ENCODE measurements at places on chromosomes 7 and 10. TPM values are rescaled to one million over a fixed set of nuclear protein-coding genes. Genes with fewer than 3 reads are reported as not detected.
A peak's percentile ranks its signal among the peaks of the same experiment; 100 is the strongest.

The GPR146 gene
- 4.0 TPM for polyA plus RNA-seq

The COL26A1 gene
- polyA plus RNA-seq: 1.0 TPM

The PTN gene
- polyA plus RNA-seq: 98.3 TPM

The VIPR2 gene
- polyA plus RNA-seq: 1.4 TPM

The CYP2C19 gene
- 26.9 TPM for polyA plus RNA-seq

DNA sequence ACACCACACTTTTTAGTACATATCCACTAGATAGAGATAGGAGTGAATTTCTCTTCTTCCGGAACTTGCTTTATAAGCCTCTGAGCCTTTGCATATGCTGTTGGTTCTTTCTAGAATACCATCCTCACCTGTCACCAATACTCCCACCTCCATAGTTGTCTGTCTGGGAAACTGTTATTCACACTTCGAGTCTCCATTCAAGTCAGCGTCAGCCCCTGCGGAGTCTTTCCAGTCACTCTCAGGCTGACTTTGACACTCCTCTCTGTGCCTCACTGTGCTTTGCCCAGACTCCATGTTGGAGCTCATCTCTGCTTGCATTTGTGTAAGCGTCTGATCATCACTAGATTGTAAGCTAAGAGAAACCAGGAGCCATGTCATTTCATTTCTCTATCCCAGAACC is 66.5 kb upstream of the NRBF2 start:
- DNase-seq: no peak

DNA sequence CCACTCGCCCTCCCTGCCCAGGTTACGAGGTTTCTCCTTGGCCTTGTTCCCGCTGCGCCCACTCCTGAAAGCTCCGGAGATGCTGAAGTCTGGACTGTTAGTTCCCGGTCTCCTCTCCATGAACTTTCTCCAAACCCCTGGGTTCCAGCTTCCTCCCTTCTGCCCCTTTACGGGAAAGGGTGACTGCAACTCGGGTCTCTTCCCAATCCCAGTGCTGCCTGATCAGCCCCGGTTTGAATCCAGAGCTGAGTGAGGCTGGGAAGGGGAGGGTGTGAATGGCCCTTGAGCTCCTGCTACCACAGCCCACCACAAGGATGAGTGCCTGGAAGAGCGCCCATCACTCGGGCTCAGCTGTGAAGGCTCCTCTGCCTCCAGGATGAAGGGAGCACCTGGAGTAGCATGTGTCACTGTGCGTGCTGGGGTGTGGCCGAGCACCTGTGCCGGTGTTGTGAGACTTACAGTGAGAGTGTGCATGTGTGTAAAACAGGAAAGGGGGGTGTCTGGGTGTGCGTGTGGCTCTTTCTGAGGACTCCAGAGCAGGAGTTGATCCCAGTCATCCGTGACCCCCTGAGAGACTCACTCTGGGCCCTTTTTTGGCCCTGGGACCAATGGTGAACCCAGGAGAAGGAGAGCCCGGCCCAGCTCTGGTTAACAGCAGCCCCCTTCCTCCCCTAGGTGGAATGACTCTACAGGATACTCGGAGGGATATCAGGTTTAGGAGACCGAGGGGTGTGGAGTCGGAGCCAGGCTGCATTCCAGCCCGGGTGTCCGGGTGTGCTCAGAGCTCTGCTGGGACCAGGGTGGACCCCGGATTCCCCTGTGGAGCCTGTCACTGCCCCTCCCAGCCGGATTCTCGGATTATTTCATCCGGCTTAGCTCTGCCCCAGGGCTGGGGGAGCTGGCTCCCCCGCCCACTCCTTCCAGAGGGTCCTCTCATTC is 1.1 kb upstream of the ZNF467 start:
- peak; percentile 38 for DNase-seq

DNA sequence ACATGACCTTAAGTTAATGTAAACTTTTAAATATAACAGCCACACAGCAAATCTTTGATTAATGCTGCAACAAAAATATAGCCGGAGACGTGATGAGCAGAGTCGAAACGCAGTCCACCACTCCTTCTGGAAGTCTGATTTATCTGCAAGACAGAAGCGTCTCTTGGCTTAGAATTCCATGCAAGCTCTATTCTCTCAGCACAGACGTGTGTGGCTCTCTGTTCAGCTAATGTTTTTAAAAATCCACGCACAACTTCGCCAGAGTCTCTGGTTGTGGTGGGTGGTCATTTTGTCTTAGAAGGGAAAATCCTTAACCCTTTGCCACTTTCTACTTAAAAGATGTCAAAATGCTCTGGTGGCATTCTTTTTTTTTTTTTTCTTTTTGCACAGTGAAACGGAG is 438.0 kb upstream of the MGMT start:
- no peak for DNase-seq

DNA sequence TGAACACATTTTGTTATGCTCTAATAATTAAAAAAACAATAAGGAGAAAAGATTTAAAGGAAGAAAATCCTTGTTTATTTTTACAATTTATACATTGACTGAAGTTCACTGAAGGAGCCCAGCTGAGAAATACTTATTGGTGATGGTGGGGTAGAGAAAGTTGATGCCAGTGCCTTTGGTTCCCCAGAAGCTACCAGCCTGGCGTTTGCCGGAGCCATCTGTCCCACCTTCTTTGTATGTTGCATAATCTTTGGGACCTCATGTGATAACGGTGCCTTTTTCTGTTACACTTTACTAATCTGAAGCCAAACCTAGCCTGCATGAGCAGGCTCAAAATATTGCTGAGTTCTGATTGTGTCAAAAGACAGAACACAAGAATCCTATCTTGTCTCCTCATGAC is 22.7 kb downstream of the ZNF365 start:
- no peak for DNase-seq

- no peak for DNase-seq
These were observed 319.5 kb upstream of the NFE2L3 start for GRCh38 chr7:25832456-25832855.

GRCh38 chr7:139362981-139363380 is 3.3 kb downstream of the LUC7L2 start:
- no peak for DNase-seq

- DNase-seq: no peak
These were observed 23.1 kb upstream of the ITGA8 start for GRCh38 chr10:15742836-15743235.

GRCh38 chr10:49164559-49165188 is 23.5 kb downstream of the TMEM273 start:
- peak; percentile 47 for DNase-seq

DNA sequence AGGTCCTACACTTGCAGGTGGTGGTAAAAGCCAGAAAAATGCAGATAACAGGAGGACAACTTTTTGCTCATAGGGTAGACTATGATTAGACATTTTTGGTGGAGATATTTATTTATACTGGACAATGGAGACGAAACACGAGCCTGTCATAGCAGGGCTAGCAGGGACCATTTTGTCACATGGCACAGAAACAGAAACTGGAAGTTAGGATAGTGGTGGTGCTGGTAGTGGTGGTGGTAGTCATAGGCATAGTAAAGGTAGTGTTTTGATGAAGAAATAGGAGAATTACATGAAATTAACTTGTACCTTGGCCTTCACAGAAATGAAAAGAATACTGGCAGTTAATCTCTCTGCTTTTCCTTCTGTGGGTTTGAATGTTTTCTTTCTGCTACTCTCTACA is 8.8 kb upstream of the MGAM start:
- DNase-seq: no peak

DNA sequence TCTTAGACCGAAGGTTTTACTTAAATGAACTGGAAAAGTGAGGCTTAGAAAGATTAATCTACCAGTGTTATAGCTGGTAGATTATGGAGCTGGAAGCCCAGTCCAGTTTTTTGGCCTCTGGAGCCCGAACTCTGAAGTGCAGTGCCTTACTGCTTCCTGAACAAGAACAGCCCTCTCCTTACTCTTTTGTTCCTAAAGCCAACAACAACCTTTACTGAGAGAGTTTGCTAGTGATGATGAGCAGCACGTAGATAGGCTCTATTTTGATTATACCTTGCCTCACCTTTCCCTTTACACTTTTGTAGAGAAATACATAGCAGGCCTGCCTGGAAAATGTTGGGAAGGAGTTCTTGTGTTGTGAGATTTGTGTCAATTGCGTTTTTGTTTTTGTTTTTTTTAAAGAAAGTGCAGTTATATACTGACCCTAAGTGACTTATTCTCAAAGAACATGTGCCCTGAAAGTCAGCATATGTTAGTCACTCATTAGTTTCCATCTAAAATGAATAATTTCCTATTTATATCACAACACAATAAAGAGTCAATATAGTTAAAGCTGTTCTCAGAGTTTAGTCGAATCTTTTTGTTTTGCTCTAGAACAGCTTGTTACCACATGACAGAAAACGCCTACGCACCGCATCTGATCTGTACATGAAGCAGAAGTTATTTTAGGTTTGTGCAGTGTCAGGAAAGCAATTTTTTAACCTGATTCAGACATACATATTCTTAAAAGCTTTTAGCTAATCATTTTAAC is 33.0 kb downstream of the PLEKHA1 start:
- no peak for DNase-seq

DNA sequence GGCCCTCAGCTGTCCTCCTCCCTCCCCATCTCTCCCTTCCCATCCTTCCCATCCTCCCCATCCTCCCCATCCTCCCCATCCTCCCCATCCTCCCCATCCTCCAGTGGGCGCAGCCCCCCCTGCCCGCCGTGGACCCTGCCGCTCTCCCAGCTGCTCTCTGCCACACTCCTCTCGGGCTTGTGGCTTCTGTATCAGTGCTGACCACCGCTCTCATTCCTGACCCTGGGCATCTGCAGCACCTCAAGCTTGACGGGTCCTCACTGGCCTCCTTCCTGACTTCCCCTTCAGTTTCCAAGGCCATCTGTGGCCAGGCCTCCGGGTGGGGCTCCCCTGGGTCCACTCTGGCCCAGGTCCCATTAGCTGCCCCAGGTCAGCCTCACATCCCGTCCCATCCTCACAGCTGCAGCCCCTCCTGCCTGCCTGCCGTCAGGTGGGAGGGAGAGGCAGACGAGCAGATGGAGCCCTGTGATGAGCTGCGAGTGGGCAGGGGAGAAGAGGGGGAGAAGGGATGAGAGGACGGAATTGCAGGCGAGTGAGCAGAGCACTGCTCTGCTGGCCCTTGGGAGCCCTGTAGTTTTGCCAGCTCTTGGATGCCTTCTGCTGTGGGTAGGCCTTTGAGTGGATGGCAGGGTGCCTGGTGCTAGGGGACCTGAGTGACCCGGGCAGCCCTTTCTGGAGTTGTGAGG is 35.7 kb downstream of the LHPP start:
- no peak for DNase-seq

- no peak for DNase-seq
These were observed 213.6 kb downstream of the RPS24 start for GRCh38 chr10:78247266-78247665.
